Endothelial cell of coronary artery (primary cell): ENCODE measurements at places on chromosomes 1 and 21. TPM values are rescaled to one million over a fixed set of nuclear protein-coding genes. Genes with fewer than 3 reads are reported as not detected.

S100A2 gene
- total RNA-seq, result 1.9 and 3.8 TPM in 2 replicates

ABCA4 gene
- total RNA-seq, result 2.0 and 4.0 TPM in 2 replicates

KRTAP12-2 gene
- not detected in 2 replicates for total RNA-seq

WASF2 gene
- total RNA-seq, result 24.7 and 36.5 TPM in 2 replicates

BTBD8 gene
- 1.6 and 1.8 TPM in 2 replicates for total RNA-seq

EXTL2 gene
- total RNA-seq, result 20.2 and 20.6 TPM in 2 replicates

AMY2A gene
- not detected in 2 replicates for total RNA-seq

HECTD3 gene
- 27.3 and 27.5 TPM in 2 replicates for total RNA-seq

LAMC1 gene
- total RNA-seq, result 414 and 644 TPM in 2 replicates

LCE6A gene
- not detected in 2 replicates for total RNA-seq

TFAP2E gene
- 0.09 TPM in 1 of 2 replicates, not detected in the other for total RNA-seq

S100A8 gene
- total RNA-seq, result not detected in 2 replicates

PAPPA2 gene
- 0.09 and 3.4 TPM in 2 replicates for total RNA-seq

CNKSR1 gene
- 0.28 TPM in 1 of 2 replicates, not detected in the other for total RNA-seq

RAB25 gene
- total RNA-seq, result not detected in 2 replicates

TMEM200B gene
- total RNA-seq, result 0.36 and 1.6 TPM in 2 replicates

CFAP45 gene
- 0.94 and 1.5 TPM in 2 replicates for total RNA-seq

AGMAT gene
- total RNA-seq, result 0.27 and 0.38 TPM in 2 replicates

CGN gene
- total RNA-seq, result 0.09 and 0.45 TPM in 2 replicates

SPRR4 gene
- not detected in 2 replicates for total RNA-seq

OR2L3 gene
- total RNA-seq, result not detected in 2 replicates

RHD gene
- total RNA-seq, result under 0.01 TPM in 1 of 2 replicates, not detected in the other

LEFTY2 gene
- total RNA-seq, result under 0.01 and 0.09 TPM in 2 replicates

AMY2B gene
- total RNA-seq, result 1.6 and 1.9 TPM in 2 replicates

NRIP1 gene
- 34.2 and 36.9 TPM in 2 replicates for total RNA-seq

FAM151A gene
- not detected in 2 replicates for total RNA-seq

CLCA4 gene
- total RNA-seq, result not detected in 2 replicates

PTCH2 gene
- total RNA-seq, result under 0.01 and 0.18 TPM in 2 replicates

VWA5B1 gene
- total RNA-seq, result not detected in 2 replicates

CFAP107 gene
- total RNA-seq, result not detected in 2 replicates

MFAP2 gene
- 19.5 and 26.9 TPM in 2 replicates for total RNA-seq

LAPTM5 gene
- total RNA-seq, result 11.5 and 14.8 TPM in 2 replicates

LCE2A gene
- not detected in 2 replicates for total RNA-seq

ENAH gene
- total RNA-seq, result 64.1 and 104 TPM in 2 replicates

RUNX1 gene
- total RNA-seq, result 3.1 and 12.0 TPM in 2 replicates

PRRX1 gene
- 2.9 and 3.6 TPM in 2 replicates for total RNA-seq

DNAJC28 gene
- 0.90 and 0.94 TPM in 2 replicates for total RNA-seq

PAX7 gene
- total RNA-seq, result not detected in 2 replicates

SLC1A7 gene
- total RNA-seq, result 0.09 TPM in 1 of 2 replicates, not detected in the other

NKAIN1 gene
- under 0.01 TPM in 1 of 2 replicates, not detected in the other for total RNA-seq

MPL gene
- total RNA-seq, result not detected in 2 replicates

CENPS gene
- 7.5 and 13.2 TPM in 2 replicates for total RNA-seq

NLRP3 gene
- under 0.01 TPM in 1 of 2 replicates, not detected in the other for total RNA-seq

AK5 gene
- total RNA-seq, result 7.4 and 10.6 TPM in 2 replicates

ANKRD45 gene
- total RNA-seq, result 0.36 TPM in 1 of 2 replicates, not detected in the other
